ENCODE measurements at places on chromosomes 16 and 17.
A peak's percentile ranks its signal among the peaks of the same experiment; 100 is the strongest.

GRCh38 chr16:19936441-19936840, 51.8 kb upstream of the GPRC5B start:
- no peak for DNase-seq

DNA sequence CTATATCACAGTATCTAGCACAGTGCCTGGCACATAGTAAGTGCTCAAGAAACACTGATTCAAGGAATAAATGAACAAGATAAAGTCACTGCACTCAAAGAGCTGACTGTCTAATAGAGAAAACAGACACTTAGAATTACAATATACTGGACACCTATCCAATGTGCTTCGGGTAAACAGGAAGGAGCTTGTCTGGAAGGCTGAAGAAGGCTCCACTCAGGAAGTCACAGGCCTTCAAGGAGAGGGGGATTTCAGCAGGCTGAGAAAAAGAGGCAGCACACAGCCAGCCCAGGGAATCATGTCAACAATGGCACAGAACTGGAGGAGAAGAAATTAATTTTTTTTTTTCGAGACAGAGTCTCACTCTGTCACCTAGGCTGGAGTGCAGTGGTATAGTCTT, 9.7 kb upstream of the IL4R start:
- no peak for DNase-seq

- DNase-seq = peak; percentile 57
These were observed 8.6 kb upstream of the UBE2I start for GRCh38 chr16:1300664-1301476.

GRCh38 chr16:58013201-58013956, 12.2 kb downstream of the USB1 start:
- DNase-seq = no peak

- no peak for DNase-seq
These were observed 34.8 kb downstream of the CPNE2 start for GRCh38 chr16:57127037-57127763.

- DNase-seq = no peak
These were observed 219.7 kb upstream of the HSBP1 start for GRCh38 chr16:83588070-83588469.

DNA sequence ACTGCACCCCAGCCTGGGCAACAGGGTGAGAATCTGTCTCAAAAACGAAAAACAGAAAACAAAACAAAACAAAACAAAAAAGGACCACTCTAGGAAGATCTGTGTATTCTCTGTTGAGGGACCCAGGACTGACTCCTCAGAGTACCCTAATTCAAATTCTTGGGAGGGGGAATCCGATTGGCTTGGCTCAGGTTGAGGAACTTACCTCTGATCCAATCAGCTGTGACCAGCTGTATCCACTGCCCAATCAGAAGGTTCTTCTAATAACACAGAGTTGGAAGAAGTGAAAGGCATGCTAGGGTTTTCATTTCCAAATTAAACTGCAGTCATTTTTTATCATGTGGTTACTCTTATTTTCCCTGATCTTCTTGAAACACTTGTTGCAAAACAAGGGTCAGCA, 105.9 kb upstream of the CACNG3 start:
- no peak for DNase-seq

DNA sequence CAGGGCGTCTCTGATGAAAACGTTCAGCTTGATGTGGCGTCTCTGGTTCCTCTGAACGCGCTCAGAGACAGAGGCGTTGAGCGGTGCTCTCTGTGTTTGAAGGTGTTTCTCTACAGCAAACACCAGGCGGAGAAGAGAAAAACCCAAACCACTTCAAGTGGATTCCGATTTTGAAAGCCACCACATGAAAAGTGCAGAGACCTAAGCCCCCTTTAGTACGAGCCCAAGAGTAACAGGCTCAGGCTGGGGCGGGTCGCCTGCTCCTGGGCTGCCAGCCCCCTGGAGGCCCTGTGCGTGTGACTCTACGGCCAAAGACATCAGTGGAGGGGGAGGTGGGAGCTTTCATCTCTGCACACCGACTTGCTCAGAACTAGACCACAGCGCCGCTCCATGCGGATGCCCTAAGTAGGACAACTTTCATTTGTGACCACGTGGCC, 328.4 kb downstream of the MAF start:
- DNase-seq = no peak

DNA sequence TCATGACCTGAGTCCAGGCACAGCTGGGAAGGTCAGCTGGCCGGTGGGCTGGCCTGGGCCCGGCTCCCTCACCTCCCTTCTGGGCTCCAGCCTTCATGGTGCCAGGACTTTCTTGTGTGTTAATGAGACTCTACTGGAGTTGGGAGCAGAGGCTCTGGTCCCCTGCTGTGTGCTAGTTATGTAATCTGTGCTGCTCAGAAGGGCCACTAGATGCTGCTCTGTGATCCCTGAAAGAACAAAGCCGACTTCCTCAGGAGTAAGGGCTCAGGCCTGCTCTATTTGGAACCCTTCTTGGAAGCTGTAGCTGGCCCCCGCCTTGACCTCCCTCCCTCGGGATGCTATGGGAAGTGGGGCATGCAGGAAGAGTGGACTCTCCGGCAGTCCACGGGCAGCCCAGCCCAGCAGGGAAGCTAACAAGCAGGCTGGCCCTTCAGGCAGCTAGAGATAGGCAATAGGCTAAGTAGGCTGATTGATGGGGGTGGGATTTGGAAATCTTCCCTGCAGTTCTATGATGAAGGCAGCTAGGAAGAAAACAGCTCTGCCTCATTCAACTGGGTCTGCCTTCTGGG, 3.3 kb upstream of the CDK5R1 start:
- DNase-seq = peak; percentile 79

- DNase-seq = no peak
These were observed 16.8 kb upstream of the ENGASE start for GRCh38 chr17:79057737-79058385.

DNA sequence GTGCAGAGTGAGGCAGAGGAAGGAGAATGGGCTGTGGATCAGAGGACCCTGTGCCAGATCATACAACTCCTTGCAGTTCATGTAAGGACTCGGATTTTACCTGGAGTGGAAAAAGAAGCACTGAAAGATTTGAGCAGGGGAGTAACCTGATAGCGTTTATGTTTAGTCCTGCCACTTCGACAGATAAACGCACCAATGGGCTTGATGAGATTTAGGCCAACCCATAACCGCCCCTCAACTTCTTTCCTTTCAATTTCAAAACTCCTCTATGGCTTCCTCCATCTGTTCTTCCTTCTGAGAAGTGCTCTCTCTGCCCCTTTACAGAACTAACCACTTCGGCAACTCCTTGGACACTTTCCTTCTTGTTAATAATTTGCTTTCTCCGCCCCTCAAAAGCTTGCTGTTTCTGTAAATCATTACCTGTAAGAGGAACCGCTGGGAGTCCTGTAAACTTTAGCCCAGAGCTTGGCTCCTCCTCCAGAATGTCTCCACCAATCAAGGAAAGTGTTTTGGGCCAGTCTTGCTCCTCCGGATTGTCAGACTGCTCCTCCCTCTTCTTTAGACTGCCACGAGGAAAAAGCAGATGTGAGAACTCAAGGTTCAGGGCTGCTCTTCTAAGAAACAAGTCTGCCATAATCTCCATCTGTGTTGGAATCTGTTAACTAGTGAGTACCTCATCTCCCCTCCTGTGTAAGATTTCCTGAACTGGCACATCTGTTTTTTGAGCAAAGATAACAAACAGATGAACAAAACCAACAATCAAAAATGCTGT, at the start of gene ACSM3:
TSS of gene ACSM3 (plus strand) at position 554 of the 772 bp plus-strand sequence. CDS start 6,021 bp downstream, outside the sequence.
- peak; percentile 5 for DNase-seq

DNA sequence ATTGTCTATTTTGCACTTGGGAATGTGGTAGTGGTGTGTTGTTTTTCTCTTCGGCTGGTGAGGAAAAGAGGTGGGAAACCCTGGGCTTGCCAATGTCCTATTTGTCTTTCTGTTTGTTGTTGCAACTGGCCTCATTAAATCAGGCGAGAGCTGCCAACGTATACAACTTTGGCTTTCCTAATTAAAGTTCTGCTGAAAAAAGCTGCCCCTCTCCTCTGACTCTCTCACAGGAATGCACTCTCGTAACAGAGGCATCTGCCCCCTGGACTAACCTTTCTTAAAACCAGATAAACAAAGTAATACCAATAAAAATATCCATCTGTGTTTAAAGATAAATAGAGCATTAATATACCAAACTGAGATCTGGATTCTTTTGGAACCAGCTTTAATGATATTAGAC, 7.8 kb downstream of the CDRT15 start:
- DNase-seq = no peak

DNA sequence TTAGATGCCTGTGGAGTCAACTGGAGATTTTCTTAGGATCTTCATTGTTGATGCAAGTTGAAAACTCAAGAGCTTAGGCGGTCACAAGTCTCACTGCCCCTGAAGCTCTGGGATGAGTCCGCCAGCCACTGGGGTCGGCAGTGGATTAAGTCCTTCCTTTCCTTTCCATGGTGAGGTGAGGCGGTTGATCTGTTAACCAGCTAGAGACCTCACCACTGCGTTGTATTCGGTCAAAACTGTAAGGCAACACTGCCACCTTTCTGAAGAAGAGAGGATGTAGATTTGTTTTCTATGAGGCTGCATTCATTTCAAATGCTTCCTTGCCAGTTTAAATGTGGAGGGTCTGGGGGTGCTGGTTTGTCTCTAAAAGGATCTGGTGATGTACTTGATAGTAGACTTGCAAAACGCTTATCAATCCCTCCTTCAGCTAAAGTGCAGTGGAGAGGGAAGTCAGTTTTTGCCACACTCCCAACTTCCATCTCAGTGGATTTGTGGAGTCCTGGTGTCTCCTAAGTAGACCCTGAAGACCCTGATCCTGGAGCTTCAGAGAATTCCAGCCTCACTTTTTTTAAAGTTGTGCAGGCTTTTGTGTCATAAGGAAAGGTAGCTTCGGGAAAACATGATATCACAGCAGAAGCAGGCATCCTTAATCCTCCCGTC, 1.7 kb downstream of the MYOCD start:
- peak; percentile 30 for DNase-seq

GRCh38 chr17:46818929-46819859, 702 bp upstream of the WNT3 start:
- DNase-seq = no peak

DNA sequence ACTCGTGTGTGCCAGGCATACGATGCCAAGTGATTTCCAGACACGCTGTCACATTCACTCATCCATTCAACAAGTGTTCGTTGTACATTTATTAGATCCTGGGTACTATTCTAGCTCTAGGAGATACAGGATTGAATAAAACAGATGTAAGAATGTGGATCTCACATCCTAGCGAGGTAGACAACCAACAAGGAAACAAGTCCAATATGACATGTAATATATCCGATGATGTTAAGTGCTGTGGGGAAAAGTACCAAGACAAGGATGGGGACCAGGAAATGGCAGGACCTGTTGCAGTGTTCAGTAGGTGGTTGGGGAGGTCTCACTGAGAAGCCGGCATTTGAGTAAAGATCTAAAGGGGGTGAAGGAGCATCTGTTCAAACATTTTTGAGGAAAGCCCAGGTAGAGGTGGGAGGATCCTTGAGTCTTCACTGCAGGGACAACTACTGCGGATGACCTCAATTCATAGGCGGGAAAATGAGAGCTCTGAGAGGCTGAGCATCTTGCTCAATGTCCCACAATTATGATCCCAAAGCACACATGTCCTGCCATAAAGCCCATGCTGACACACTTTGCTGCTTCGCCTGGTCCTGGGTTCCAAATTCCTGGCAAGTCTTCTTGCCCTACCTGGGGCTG, 129.4 kb downstream of the ASIC2 start:
- DNase-seq = no peak

- no peak for DNase-seq
These were observed 21.1 kb downstream of the GJD3 start for GRCh38 chr17:40343219-40344119.

GRCh38 chr17:44065668-44066203, 735 bp downstream of the LSM12 start:
- no peak for DNase-seq

DNA sequence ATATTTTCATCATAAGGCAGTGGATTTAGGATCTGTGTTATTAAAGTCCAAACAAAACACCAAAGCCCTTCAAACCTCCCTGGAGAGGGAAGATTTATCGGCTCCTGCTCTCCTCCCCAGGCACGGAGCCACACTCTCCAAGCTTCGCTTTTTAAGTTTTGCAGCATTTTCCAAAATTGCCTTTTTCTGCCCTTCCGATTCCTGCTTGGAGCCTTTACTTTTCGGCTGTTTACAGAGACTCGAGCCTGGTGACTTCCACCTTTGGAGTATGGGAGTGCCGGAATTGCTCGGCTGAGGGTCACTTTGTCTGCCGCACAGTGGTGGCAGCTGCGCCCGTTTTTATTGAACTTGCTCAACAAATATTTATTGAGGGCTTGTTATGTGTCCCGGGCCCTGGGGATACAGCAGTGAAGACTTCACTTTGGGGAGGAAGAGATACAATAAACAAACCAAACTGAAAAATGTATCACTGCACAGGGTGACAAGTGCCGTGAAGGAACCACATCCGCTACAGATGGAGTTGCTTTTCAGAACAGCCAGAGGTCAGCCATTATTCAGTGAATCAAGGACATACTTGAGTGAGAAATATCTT, 185.5 kb downstream of the NTN1 start:
- DNase-seq = no peak

- no peak for DNase-seq
These were observed 3.0 kb downstream of the ALKBH5 start for GRCh38 chr17:18186627-18186982.

GRCh38 chr17:19538095-19539039, 4.7 kb downstream of the SLC47A1 start:
- no peak for DNase-seq

DNA sequence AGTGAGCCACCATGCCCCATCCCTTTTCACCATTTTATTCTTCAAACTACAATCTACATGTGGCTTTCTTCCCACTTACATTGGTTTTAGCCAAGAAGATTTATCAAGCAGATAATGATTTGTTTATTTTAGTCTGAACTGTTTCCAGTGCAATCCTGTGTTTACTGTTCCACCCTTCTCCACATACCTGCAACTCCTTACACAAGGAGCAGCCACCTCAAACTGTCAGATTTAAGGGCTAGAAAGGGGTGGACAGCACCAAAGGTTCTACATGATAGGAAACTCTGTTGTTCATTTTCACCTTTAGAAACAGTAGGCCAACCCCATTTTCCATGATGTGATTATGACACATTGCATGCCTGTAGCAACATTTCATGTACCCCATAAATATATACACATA, 1.9 kb downstream of the RUNDC1 start:
- no peak for DNase-seq

DNA sequence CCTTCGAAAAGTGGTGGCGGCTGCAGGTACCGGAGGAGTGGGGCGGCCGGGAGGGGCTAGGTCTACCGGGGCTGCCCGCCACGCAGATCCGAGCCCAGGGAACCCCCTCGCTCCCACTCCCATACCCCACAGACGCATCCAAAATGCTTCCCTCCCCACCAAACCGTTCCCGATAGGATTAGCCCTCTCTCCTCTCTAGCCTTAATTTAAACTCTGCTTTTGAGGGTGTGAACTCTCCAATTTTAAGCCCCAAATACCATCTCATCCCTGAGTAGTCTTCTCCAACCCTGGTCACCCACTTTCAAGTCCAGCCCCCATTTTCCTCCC, 260 bp upstream of the CXCL16 start:
- no peak for DNase-seq

- DNase-seq = no peak
These were observed 11.7 kb upstream of the RPH3AL start for GRCh38 chr17:364308-364707.

GRCh38 chr17:39683295-39683939, 4.4 kb downstream of the PGAP3 start:
- DNase-seq = no peak
